AG10803 (cell line): ENCODE measurements at places on chromosomes 3 and 15.

- DNase-seq = no peak
These were observed 30.0 kb downstream of the SYNPR start for GRCh38 chr3:63308072-63308471.

- DNase-seq = no peak
These were observed 2.6 kb upstream of the HHATL start for GRCh38 chr3:42705058-42705767.

GRCh38 chr3:175274474-175275218 is 415.5 kb downstream of the NAALADL2 start:
- DNase-seq = no peak

DNA sequence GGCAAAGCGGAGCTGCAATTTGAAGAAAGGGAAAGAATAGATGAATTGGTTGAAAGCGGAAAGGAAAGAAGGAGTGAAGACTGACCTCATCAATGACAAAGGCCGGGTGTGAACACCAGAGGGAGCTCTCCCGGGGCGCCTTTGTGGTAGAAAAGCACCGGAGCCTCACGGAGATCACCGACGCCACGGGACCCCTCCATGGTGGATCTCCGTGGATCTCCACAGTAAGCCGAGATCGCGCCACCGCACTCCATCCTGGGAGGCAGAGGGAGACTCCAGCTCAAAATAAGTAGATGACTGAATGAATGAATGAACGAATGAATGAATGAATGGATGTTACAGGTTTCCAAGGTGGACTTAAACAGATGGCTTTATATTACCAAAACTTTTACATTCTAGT is 25.0 kb downstream of the GPR160 start:
- DNase-seq = no peak

GRCh38 chr3:67940210-67940952 is 286.0 kb upstream of the SUCLG2 start:
- no peak for DNase-seq

GRCh38 chr15:73867426-73867825 is 5.9 kb upstream of the TBC1D21 start:
- DNase-seq = no peak

- no peak for DNase-seq
These were observed 452.6 kb downstream of the OCA2 start for GRCh38 chr15:27646531-27646930.

DNA sequence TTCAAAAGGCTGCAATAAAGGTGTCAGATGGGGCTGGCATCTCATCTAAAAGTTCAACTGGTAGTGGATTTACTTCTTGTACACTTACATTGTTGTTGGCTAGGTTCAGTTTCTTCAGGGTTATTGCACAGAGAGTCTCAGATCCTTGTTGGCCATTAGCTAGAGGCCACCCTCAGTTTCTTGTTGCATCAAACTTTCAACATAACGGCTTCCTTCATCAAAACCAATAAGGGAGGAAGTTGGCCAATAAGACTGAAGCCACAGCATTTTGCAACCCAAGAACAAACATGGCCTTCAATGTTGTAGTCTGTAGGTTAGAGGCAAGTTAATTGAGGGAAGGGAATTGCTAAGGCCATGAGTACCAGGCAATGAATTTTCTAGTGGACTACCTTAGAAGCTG is 218.0 kb downstream of the ZBBX start:
- no peak for DNase-seq

DNA sequence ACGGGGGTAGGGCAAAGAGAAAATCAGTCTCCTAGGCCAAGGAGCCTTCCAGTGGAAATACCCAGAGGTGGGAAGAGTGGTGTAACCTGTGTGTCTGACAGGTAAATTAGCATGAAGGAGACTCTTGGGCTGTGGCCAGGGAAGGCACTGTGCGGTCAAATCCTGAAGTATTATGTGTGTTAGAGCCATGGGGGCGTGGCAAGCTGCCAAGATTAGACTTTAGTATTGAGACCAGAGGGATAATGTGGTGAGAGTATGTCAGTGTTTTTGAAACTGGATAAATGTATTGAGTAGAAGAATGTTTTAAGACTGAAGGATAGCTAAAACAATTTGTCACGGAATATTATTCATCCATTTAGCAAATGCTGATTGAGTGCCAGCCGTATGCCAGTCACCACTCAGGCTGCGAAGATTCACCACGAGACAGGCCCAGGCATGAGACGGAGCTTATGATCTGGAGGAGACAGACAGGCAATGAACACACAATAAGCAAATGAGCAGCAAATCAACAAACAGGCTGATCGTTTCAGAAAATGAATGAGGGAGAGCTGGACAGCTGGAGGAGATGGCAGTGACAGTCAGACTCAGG is 445.9 kb downstream of the MCTP2 start:
- no peak for DNase-seq

DNA sequence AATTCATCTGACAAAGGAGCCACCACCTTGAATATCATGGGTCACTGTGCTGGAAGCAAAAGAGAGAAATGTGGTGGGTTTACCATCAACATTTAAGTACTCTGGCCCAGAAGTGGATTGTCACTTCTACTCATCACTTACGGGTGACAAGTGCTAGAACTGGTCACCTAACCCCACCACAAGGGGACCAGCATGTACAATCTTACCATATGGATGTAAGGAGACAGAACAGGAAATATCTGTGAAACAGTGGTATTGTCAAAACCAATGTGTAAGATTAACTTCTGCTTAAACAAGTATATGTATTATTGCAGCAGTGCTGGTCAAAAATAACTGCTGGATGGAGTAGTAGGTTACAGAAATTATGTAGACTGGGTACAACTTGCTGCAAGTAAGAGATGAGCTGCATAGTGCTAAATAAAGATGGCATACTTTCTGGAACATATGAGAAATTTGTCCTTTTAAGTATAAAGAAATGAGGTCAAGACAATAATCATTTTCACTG is 171.8 kb downstream of the POTEB3 start:
- no peak for DNase-seq

DNA sequence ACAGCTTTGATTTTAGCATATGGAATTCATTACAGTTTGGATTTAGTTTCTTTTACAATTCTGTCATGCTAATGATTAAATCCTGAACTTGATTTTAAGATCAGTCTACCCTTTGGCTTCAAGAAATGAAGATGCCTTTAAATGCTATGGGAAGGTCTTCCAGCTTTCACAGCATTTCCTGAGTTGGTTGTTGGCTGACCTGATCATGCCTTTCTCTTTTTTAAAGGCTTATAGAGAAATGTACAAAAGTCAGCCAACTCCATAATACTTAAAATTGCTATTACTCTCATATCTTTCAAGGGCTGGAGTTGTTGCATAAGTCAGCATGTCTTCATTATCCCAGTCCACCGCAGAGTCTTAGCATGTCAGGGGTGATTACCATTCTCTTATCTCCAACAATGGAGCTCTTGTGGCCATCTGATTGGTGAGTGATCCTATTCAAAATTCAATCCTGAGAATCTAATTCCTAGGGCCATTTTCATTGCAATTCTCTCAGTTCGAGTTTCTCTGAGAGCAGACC is 123.8 kb downstream of the GMNC start:
- DNase-seq = no peak

DNA sequence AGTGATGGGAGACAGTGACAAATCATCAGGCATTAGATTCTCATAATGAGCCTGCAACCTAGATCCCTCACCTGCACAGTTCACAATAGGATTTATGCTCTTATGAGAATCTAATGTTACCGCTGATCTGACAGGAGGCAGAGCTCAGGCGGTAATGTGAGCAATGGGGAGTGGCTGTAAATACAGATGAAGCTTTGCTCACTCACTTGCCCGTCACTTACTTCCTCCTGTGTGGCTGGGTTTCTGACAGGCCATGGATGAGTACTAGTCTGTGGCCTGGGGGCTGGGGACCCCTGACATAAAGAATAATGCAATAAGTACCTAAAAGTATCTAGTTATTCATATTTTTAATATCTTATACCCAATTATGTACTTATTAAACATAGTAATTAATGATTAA is 15.6 kb downstream of the IQCB1 start:
- no peak for DNase-seq

DNA sequence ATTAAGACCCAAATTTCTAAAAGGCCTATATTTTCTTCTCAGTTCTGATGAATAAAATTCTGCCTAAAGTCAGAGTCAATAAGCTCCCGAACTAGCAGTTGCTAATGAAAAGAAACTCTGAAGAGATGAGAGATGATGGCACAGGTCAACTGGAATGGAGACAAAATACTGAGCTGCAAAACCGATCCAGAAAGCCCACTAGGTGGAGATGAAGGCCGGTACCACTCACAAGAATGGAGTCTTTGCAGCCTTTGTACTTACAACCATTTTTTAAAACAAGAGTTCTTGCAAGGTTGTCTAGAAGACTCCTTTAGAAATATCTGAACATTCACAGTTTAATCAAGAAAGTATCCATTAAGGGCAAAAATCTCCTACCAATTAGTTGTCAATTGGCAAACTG is 119.9 kb upstream of the TJP1 start:
- DNase-seq = no peak

- DNase-seq = peak; percentile 37
These were observed 46.3 kb upstream of the CDV3 start for GRCh38 chr3:133527081-133527715.

GRCh38 chr3:71468311-71469137 is 115.0 kb downstream of the FOXP1 start:
- DNase-seq = no peak

GRCh38 chr15:22933641-22934061 is 46.5 kb downstream of the CYFIP1 start:
- no peak for DNase-seq

GRCh38 chr3:122468896-122469533 is 45.7 kb downstream of the KPNA1 start:
- no peak for DNase-seq

GRCh38 chr15:77409259-77410156 is 10.4 kb downstream of the PEAK1 start:
- DNase-seq = no peak

- peak; percentile 36 for DNase-seq
These were observed 117.0 kb upstream of the TSPAN3 start for GRCh38 chr15:77187751-77188464.

DNA sequence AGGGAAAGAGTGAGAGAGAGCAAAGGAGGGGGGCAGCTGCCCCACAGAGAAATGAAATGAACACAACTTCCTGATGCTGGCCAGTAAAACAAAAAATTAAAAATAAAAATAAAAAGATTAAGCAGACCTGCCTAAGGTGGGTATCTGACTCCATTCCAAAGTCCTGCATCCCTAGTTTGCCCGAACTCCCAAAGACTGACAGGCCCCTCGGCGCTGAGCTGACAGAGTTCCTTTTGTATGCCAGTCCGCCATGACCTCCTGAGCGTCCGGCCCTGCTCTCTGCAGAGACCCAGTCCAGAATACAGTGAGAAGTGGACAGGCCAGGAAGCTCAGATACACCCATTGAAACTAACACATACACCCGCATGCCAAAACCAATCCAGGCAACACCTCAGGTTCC is 54.9 kb downstream of the CHDH start:
- no peak for DNase-seq

DNA sequence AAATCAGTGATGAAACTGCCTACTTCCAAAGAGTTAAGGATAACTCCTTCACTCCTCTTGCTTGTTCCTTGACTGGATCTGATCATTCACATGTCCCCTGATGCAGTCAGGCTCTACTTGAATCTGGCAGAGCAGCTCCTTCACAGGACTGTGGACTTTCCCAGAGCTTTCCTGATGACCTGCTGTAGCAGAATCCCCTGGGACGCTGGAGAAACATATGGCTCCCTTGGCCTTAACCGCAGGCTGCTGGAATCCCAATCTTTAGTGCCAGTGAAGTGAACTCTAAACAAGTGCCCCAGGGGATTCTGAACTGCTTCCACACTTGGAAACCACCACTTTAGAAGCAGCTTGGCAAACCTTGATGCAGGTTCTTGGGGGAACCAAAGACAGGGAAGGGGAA is 217.8 kb downstream of the CHST2 start:
- DNase-seq = peak; percentile 31

- DNase-seq = no peak
These were observed 972.8 kb downstream of the PLOD2 start for GRCh38 chr3:145188079-145188770.

GRCh38 chr3:32399030-32399620 is 7.5 kb downstream of the CMTM7 start:
- peak; percentile 47 for DNase-seq

GRCh38 chr3:178485756-178486155 is 50.5 kb upstream of the KCNMB2 start:
- peak; percentile 89 for DNase-seq
